Chondrocyte (in vitro differentiated cells): ENCODE measurements at places on chromosomes 12 and 14. TPM values are rescaled to one million over a fixed set of nuclear protein-coding genes. Genes with fewer than 3 reads are reported as not detected.

Gene PLEKHD1
- 0.08 to 0.15 TPM (median 0.10 TPM) in 3 replicates for total RNA-seq

Gene DPPA3
- not detected in 3 replicates for total RNA-seq

Gene ADGRD1
- 1.7 to 4.7 TPM (median 3.5 TPM) in 3 replicates for total RNA-seq

Gene TAS2R10
- 0.46 to 1.1 TPM (median 0.47 TPM) in 3 replicates for total RNA-seq

Gene LRTM2
- total RNA-seq: not detected in 3 replicates

Gene INSM2
- not detected in 3 replicates for total RNA-seq

Gene PPFIBP1
- total RNA-seq: 83.6 to 87.6 TPM (median 85.0 TPM) in 3 replicates

Gene NR1H4
- not detected in 3 replicates for total RNA-seq

DNA sequence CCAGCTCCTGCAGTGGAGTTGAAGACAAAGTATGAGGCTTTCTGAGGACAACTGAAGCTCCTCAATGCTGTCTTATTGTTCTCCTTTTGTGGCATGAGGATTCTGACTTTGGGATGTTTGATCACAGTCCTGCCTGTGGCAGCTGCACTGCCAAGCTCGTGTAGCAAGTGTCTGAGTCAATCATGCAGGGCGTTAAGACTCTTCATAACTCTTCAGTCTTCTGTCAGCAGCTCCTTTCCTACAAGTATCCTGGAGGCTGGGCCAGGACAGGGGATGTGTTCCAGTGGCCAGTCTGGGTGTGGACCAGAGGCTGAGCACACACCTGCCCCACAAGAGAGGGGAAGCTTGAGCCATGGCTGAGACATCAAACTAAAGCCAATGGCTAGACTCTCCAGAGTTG lies 94.3 kb downstream of the PELI2 start:
- H3K27ac ChIP-seq: no peak overlapping the region
- H3K27me3 ChIP-seq: no peaks in the 10 kb centered on the region
- no peak overlapping the region for H3K4me3 ChIP-seq
- no peak for DNase-seq

GRCh38 chr12:12883369-12884001 lies 7.9 kb upstream of the GPRC5A start:
- H3K36me3 ChIP-seq: no peaks in the 10 kb centered on the region
- H3K4me1 ChIP-seq: peaks cover 42% of the 10 kb centered on the region
- no peaks in the 10 kb centered on the region for H3K27me3 ChIP-seq
- H3K27ac ChIP-seq: peak overlapping the region; percentile 61

- no peak overlapping the region for H3K4me3 ChIP-seq
- peaks cover 1% of the 10 kb centered on the region for H3K36me3 ChIP-seq
- H3K27ac ChIP-seq: no peak overlapping the region
- H3K4me1 ChIP-seq: peaks cover 39% of the 10 kb centered on the region
These were observed 238.8 kb downstream of the DACT1 start for GRCh38 chr14:58876608-58877007.

DNA sequence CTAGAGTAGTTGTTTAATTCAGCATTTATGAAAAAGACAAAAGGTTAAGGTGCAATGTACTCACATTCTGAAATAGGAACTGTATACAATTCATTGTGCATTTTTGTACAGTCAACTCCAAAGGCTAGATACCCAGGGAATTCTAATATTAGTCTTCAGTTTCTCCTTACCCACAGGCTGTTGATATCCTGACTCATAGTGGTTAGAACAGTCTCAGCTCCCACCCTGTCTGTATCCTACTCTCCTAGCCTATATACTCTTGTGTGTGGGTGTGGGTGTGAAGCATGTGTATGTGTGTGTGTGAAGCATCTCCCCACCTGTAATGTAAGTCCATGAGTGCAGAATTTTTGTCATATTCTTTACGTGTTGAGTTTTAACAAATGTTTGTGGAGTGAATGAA lies 229.5 kb downstream of the NAV3 start:
- no peaks in the 10 kb centered on the region for H3K27me3 ChIP-seq
- H3K36me3 ChIP-seq: peaks cover 4% of the 10 kb centered on the region
- no peak for DNase-seq
- H3K4me3 ChIP-seq: no peak overlapping the region

- H3K4me3 ChIP-seq: no peak overlapping the region
- H3K4me1 ChIP-seq: peaks cover 81% of the 10 kb centered on the region
- no peaks in the 10 kb centered on the region for H3K27me3 ChIP-seq
- H3K27ac ChIP-seq: peak overlapping the region; percentile 52
- no peak for DNase-seq
These were observed 47.8 kb downstream of the GIT2 start for GRCh38 chr12:109948368-109948767.

DNA sequence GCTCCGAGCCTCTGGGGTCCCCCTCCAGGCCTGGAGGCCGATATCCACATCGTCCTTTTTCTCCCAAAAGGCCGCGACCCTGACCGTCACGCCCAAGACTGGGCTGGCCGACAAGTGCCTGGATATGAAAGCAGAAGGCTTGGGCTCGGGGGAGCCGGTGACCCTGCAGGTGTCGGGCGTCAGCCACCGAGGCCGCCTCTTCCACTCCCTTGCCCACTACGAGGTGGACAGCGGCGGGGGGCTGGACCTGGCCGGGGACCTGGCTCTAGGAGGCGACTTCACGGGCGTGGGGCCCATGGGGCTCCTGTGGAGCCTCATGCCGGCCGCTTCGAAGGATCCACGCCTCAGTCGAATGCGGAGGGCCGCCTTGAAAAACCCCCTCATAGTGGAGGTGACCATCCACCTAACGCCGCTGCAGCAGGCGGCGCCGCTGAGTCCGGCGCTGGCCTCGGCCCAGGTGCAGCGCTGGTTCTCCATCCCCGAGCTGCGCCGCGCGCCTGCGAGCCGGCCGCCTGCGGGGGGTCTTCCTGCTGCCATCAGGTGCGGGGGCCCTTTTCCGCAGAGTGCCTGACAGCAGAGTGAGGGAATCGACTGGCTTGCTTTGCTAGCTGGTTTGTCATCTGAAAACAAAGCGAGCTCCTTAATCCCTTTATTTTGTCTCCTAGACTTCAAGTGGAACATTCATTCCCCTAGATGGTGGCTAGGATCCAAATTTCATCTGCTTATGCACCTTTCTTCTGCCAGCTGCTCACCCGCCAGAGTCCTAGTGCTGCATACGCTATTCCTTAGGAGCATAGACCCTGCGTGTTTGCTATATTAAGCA lies 10.6 kb upstream of the DNAL1 start:
- H3K27me3 ChIP-seq: no peaks in the 10 kb centered on the region
- peak overlapping the region; percentile 66 for H3K4me3 ChIP-seq
- H3K27ac ChIP-seq: no peak overlapping the region

DNA sequence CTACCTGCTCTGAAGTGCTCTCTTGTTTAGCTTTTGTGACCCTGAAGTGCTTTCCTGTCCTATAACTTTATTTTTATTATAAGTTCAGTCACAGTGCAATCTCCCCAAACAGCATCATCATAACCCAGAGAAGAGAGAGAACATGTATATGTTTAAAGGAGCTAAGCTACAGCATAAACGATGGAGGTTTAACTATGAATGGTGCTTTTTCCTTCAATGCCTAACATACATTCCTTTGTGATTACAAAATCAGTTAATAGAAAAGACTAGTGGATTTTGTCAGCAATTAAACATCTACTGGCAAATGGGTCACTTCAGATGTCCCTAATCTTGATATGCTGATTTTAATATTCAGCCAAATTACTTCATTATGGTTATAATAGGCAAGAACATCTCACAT lies 46.4 kb downstream of the ZFYVE21 start:
- no peak overlapping the region for H3K27ac ChIP-seq
- H3K4me3 ChIP-seq: no peak overlapping the region
- no peak for DNase-seq
- peaks cover 7% of the 10 kb centered on the region for H3K4me1 ChIP-seq
- peaks cover 3% of the 10 kb centered on the region for H3K36me3 ChIP-seq

- H3K4me1 ChIP-seq: no peaks in the 10 kb centered on the region
- no peak overlapping the region for H3K27ac ChIP-seq
- H3K27me3 ChIP-seq: peaks cover 6% of the 10 kb centered on the region
These were observed 150.4 kb upstream of the WSCD2 start for GRCh38 chr12:107978641-107979040.

DNA sequence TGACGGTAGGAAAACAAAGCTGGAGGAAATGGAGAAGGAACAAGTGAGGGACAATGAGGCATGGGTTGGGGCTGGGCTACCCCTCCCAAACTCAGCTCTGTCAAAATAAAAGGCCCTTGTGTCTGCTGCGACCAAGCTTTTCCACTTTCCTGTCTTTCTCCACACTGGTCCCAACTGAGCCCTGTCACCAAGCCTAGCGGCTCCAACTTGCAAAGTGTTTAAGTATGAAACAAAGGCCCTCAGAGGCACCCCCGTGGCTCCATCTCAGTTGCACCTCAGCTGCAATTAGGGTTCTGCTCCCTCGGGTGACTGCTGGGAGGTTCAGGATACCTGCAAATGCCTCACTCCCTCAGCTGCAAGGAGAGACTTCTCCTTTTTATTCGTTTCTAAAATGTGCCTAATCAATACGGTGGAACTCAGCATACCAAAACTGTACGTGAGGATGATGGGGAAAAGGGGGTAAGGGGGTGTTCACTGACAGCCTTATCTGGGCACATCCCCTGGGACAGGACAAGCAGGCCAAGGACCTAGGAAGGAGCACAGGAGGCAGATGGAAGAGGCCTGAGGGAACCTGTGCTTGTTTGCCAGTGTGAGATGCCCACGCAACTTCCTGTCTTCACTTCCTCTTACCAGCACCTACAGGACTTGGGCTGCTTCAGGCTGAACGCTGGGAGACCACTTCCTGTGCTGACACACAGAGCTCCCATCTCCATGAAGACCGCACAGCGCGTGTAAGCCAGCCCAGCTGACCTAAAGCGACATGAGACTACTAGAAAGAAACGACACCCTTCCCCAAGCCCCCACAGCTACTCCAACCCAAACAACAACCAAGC lies 8.9 kb downstream of the VAMP1 start:
- DNase-seq: no peak
- no peak overlapping the region for H3K27ac ChIP-seq
- H3K27me3 ChIP-seq: no peaks in the 10 kb centered on the region
- peaks cover 37% of the 10 kb centered on the region for H3K36me3 ChIP-seq
- H3K4me1 ChIP-seq: no peaks in the 10 kb centered on the region

- H3K4me1 ChIP-seq: peaks cover 45% of the 10 kb centered on the region
- H3K27me3 ChIP-seq: no peaks in the 10 kb centered on the region
- peak overlapping the region; percentile 9 for H3K4me3 ChIP-seq
- no peak for DNase-seq
These were observed 42.5 kb upstream of the BMP4 start for GRCh38 chr14:53999061-53999488.

DNA sequence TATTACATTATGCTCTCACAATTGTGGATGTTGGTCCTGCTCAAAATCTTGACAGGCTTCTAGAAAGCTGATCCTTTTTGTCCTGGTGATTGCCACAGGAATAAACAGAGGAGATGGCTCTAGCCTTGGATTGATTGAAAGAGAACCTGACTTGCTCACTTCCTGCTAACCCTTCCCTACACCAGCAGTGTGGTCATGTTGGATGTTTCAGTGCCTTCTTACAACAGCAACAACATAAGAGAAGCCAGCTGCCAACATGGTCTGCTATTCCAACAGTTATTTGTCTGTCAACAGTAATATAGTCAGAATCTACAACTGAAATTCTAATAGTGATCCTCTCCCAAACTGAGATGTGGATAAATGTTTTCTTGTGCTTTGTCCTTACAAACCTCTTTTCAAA lies 311.6 kb upstream of the DIO2 start:
- peaks cover 9% of the 10 kb centered on the region for H3K4me1 ChIP-seq
- H3K27me3 ChIP-seq: no peaks in the 10 kb centered on the region
- DNase-seq: no peak
- H3K4me3 ChIP-seq: no peak overlapping the region
- H3K27ac ChIP-seq: no peak overlapping the region

DNA sequence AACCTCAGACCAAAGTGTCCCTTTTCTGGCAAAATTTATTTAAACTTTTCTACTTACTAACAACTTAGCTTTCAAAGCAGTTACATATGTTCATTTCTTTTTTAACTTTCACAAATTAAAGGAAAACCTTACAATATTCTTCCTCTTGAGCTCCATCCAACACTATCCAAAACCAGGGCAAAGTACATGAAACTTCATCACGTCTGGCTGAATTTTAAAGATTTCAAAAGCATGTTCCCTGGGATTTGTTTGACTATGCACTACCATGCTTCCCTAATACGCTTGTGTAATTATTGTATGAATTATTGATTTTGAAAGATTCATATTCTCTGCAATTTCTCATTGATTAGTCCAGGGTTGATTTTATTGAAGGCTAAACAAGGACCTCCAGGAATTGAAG lies 343.1 kb upstream of the TMPO start:
- H3K4me3 ChIP-seq: no peak overlapping the region
- no peaks in the 10 kb centered on the region for H3K4me1 ChIP-seq
- H3K36me3 ChIP-seq: no peaks in the 10 kb centered on the region
- H3K27ac ChIP-seq: no peak overlapping the region
- H3K27me3 ChIP-seq: peaks cover 13% of the 10 kb centered on the region

GRCh38 chr12:131190965-131191364 lies 237.3 kb downstream of the ADGRD1 start:
- H3K27ac ChIP-seq: no peak overlapping the region
- no peaks in the 10 kb centered on the region for H3K4me1 ChIP-seq
- H3K4me3 ChIP-seq: no peak overlapping the region
- no peak for DNase-seq
- H3K36me3 ChIP-seq: no peaks in the 10 kb centered on the region

DNA sequence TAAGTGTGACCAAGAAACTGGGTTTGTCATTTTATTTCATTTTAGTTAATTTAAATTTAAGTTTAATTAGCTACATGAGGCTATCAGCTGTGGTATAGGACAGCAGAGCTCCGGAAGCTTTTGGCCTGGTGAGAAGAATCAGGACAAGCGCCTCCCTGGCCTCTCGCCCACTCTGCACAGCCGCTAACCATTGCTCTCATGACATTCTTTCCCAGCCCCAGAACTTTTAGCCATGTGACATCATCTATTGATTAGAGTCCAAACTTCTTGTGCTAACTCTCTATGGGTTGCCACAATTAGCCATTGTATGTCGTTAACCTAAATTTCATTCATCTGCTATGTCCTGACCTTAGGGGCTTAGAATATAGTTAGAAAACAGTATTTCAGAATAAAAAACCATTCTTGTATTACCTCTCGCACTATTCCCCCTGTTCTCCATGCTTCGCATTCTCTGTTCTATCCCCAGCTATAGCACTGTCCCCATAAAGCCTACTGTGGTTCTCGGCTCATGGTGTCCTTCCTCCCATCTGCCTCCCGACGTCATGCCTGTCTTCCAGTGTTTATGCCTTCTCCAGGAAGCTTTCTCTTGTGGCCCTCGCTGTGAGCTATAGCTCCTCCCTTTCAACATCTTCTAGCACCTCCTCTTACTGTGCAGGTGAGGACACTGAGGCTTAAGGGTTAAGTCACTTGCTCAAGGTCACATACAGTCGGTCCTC lies 23.5 kb downstream of the SSH1 start:
- DNase-seq: no peak
- peaks cover 41% of the 10 kb centered on the region for H3K36me3 ChIP-seq
